Fibroblast of skin of right quadriceps (primary cell): ENCODE measurements at places on chromosomes 13 and 19.

- DNase-seq = peak; percentile 8
These were observed 471.4 kb downstream of the LIG4 start for GRCh38 chr13:107743983-107744382.

GRCh38 chr13:48843630-48844380 is 131.9 kb upstream of the FNDC3A start:
- DNase-seq = no peak

- DNase-seq = peak; percentile 72
These were observed 37.9 kb downstream of the ARHGAP35 start for GRCh38 chr19:46898731-46899130.

GRCh38 chr13:20566468-20566897 is 474 bp upstream of the IFT88 start:
- DNase-seq = peak; percentile 83

DNA sequence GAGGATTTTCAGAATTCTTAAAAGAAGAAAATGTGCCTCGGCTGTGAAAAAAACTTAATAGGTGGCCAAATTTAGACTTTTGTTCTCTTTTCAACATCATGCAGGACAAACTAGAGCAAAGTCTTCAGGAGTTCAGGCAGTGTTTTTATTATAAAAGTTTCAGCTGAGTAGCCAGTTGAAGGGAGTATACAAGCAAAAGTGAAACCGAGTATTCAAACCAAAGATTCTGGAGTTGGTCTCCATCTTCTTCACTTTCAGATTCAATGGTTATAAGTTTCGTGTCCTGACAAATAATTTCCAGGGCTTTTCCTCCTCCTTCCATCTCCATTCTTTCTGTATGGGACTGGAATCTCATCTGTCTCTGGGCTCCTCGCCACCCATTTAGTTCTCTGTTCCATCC is 379.7 kb downstream of the GPC5 start:
- no peak for DNase-seq

GRCh38 chr19:8665468-8666213 is 33.0 kb downstream of the ACTL9 start:
- no peak for DNase-seq
